ENCODE measurements at places on chromosomes 6 and 20. TPM values are rescaled to one million over a fixed set of nuclear protein-coding genes. Genes with fewer than 3 reads are reported as not detected.
A peak's percentile ranks its signal among the peaks of the same experiment; 100 is the strongest.

DNA sequence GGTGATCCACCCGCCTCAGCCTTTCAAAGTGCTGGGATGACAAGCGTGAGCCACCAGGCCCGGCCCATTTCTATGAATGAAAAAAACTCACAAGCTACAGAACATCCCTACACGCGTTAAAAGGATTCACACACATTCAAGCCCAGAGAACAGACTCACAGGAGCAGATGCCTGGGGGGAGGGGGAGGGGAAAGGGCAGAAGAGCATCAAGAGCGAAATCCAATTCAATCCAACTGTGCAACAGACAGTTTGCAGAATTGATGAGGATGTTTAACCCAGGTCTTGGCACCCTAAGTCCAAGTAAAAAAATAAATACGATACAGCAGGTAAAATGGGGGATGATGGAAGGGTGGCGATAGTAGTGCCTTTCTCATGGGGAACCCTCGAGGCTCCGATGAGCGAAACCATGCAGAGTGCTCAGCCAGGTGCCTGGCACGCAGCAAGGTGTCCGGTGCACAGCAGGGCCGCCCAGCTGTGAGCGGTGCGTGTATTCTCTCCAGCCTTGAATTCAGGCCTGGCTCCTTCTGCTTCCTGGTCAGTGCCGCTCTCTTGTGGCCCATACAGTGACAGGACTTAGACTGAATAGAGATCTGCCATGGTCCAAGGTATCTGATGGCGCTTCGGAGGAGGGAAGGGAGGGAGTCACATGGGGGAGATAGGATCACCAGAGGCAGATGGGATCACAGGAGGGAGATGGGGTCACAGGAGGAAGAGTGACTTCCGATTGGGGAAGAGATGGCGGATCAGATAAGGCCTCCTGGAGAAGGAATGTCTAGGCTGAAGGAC, 35.4 kb upstream of the ANGPT4 start:
- no peak overlapping the region for H3K4me3 ChIP-seq
- no peak for DNase-seq
- peaks cover 7% of the 10 kb centered on the region for H3K27me3 ChIP-seq

GRCh38 chr6:106910999-106911949, 63.3 kb downstream of the CD24 start:
- H3K36me3 ChIP-seq, result no peaks in the 10 kb centered on the region
- no peak for DNase-seq
- H3K27me3 ChIP-seq, result no peaks in the 10 kb centered on the region
- H3K4me1 ChIP-seq, result no peaks in the 10 kb centered on the region
- H3K27ac ChIP-seq, result peak overlapping the region; percentile 34

GRCh38 chr20:14865169-14865568, 527.8 kb upstream of the FLRT3 start:
- H3K4me1 ChIP-seq, result no peaks in the 10 kb centered on the region
- H3K27me3 ChIP-seq, result no peaks in the 10 kb centered on the region
- no peak overlapping the region for H3K4me3 ChIP-seq

DNA sequence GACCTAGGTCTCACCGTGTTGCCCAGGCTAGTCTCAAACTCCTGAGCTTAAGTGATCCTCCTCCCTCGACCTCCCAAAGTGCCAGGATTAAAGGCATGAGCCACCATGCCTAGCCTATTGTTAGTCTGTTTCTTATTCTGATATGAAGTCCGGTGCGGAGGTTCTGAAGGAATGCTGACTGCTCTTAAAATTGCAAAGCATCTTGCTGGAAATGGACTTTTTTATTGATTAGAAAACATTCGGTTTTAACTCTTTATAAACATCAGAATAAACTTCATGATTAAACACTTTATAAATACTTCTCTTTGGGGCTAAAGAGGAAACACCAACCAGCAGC, 3.2 kb downstream of the TNFAIP3 start:
- peaks cover 29% of the 10 kb centered on the region for H3K36me3 ChIP-seq
- no peaks in the 10 kb centered on the region for H3K27me3 ChIP-seq
- H3K4me1 ChIP-seq, result peaks cover 71% of the 10 kb centered on the region
- DNase-seq, result no peak

DNA sequence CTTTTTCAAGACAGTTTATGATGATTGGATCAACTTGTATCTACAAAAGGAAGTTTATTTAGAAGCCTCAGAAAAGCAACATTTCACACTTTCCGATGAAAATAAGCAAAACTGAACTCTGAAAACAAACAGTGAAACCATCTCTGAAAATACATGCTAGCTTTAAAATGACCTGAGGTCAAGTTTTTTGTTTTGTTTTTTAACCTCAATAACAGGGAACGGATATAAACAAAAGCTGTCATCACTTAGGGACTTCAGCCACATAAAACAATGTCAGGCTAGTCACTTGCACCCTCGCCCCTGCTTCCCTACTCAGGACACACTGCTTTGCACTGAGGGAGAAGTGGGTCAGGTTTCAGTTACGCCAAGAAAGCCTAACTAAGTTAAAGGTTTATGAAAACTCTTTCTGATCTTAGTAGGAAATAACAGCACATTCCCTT, 11.6 kb downstream of the BACH2 start:
- no peak for DNase-seq
- H3K27me3 ChIP-seq, result no peaks in the 10 kb centered on the region
- no peaks in the 10 kb centered on the region for H3K36me3 ChIP-seq
- peak overlapping the region; percentile 35 for H3K27ac ChIP-seq
- H3K4me3 ChIP-seq, result peak overlapping the region; percentile 59

DNA sequence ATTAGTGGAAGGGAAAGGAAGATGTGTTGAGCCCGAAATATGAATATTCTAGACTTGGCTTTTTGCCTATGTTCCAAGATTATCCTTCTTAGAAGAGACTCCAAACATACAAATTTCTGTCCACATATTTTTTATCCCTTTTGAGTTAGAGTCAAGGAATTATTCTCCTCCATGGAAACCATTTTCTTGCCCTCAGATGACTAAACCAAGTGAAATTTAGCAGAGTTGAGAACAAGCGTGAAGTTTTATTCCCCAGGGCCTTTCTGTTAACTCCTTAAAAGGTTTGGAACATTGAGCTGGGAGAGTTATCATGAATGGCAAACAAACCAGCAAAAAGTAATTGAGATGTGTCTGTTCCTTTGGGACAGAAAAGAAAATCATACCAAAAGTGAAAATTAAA, 286.1 kb upstream of the PLCB4 start:
- H3K4me1 ChIP-seq, result no peaks in the 10 kb centered on the region
- H3K27ac ChIP-seq, result no peak overlapping the region
- DNase-seq, result no peak
- H3K27me3 ChIP-seq, result no peaks in the 10 kb centered on the region
- H3K36me3 ChIP-seq, result no peaks in the 10 kb centered on the region

Gene SIRPG
- total RNA-seq, result 9.3 TPM

DNA sequence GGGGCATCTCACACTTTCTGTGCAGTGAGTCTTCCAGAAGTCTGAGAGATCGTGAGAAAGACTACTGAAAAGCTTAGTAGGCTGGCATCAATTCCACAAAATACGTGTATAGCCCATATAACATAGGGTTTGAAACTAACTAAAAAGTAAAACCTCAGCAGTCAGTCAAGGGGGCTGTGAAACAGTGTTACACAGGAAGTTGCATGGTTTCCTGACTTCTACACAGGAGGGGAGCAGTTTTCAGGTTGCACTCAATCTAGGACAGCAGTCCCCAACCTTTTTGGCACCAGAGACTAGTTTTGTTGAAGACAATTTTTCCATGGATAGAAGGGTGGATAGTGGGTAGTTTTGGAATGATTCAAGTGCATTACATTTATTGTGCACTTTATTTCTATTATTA, 4.7 kb upstream of the LY86 start:
- no peak overlapping the region for H3K27ac ChIP-seq
- no peaks in the 10 kb centered on the region for H3K27me3 ChIP-seq
- H3K4me3 ChIP-seq, result no peak overlapping the region
- DNase-seq, result peak; percentile 24
- no peaks in the 10 kb centered on the region for H3K36me3 ChIP-seq

DNA sequence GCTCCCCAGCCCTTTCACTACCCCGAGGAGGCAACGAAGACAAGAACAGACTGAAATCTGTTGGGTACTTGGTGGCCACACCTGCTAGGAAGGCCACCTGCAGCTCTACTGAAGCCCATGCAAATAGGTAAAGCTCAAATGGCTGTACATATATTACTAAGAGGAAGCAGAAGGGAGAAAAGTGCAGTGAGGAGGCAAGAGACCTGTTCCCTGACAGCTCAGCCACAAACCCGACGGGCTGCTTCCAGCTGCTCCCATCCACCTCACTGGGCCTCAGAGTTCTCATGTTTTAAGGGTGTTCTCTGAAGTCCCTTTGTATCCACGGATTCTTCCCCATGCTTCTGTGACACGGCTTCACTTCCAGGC, 24.6 kb downstream of the TRAM2 start:
- H3K27ac ChIP-seq, result no peak overlapping the region
- peaks cover 6% of the 10 kb centered on the region for H3K4me1 ChIP-seq
- H3K27me3 ChIP-seq, result no peaks in the 10 kb centered on the region
- no peaks in the 10 kb centered on the region for H3K36me3 ChIP-seq
- no peak for DNase-seq

GRCh38 chr6:16162003-16162402, 33.1 kb downstream of the MYLIP start:
- no peak overlapping the region for H3K4me3 ChIP-seq
- no peaks in the 10 kb centered on the region for H3K27me3 ChIP-seq
- H3K36me3 ChIP-seq, result no peaks in the 10 kb centered on the region
- no peak for DNase-seq

GRCh38 chr6:13198168-13198567, 130.2 kb downstream of the TBC1D7 start:
- H3K27me3 ChIP-seq, result no peaks in the 10 kb centered on the region
- no peak for DNase-seq
- no peak overlapping the region for H3K27ac ChIP-seq
- H3K4me3 ChIP-seq, result no peak overlapping the region

GRCh38 chr6:23302514-23302913, 733.1 kb downstream of the HDGFL1 start:
- H3K36me3 ChIP-seq, result no peaks in the 10 kb centered on the region
- no peaks in the 10 kb centered on the region for H3K27me3 ChIP-seq
- H3K4me3 ChIP-seq, result no peak overlapping the region
- H3K4me1 ChIP-seq, result no peaks in the 10 kb centered on the region
- no peak overlapping the region for H3K27ac ChIP-seq
- no peak for DNase-seq

- H3K4me1 ChIP-seq, result peaks cover 71% of the 10 kb centered on the region
- peak; percentile 59 for DNase-seq
- H3K27me3 ChIP-seq, result no peaks in the 10 kb centered on the region
Measured at GRCh38 chr6:16319813-16320532, 81.6 kb downstream of the GMPR start.

GRCh38 chr6:23533944-23534343, 592.1 kb upstream of the NRSN1 start:
- H3K27ac ChIP-seq, result no peak overlapping the region
- no peak overlapping the region for H3K4me3 ChIP-seq
- H3K27me3 ChIP-seq, result no peaks in the 10 kb centered on the region
- DNase-seq, result no peak
- H3K4me1 ChIP-seq, result no peaks in the 10 kb centered on the region

- no peaks in the 10 kb centered on the region for H3K27me3 ChIP-seq
- H3K36me3 ChIP-seq, result no peaks in the 10 kb centered on the region
- H3K4me1 ChIP-seq, result no peaks in the 10 kb centered on the region
Measured at GRCh38 chr20:52817511-52817910, 154.6 kb upstream of the TSHZ2 start.

- no peak for DNase-seq
- no peaks in the 10 kb centered on the region for H3K27me3 ChIP-seq
- H3K27ac ChIP-seq, result no peak overlapping the region
- no peaks in the 10 kb centered on the region for H3K4me1 ChIP-seq
Measured at GRCh38 chr6:35400901-35401311, 51.2 kb upstream of the FANCE start.

DNA sequence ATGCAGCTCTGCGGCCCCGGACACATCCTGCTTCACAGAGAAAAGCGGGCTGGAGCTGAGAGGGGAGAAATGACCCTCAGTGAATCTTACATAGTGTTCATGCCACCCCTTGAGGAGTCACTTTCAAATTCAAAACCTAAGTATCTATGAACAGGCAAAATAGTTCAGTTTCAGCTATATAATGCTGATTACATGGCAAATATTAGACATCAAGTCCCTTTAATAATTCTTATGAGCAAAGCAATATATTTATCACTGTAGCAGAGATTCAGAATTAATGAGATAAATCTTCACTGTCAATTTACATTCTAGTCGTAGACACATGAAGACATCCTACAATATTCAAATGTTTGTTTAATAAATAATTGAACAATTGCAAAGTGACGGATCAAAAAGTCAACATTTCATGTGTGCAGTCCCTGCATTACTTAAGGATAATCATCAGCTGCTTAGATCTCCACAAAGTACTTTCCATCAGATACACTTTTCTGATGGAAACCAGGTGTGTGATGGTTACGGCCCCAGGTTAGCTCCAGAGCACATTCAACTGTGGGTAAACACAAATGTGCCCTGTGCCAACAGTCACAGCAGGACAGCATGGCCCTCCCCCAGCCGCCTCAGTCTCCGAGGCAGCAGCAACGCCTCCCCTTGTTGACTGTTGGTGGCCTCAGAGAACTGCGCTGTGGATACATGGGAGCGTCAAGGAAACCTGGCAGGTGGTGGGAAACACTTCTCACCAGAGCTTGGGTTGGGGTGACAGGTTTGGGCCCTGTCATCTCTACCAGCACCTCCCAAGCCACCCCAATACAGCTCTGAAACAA, 787 bp upstream of the PRR18 start:
- no peak overlapping the region for H3K27ac ChIP-seq
- no peak for DNase-seq
- no peak overlapping the region for H3K4me3 ChIP-seq
- peaks cover 19% of the 10 kb centered on the region for H3K27me3 ChIP-seq

Gene PTCRA
- total RNA-seq, result not detected

DNA sequence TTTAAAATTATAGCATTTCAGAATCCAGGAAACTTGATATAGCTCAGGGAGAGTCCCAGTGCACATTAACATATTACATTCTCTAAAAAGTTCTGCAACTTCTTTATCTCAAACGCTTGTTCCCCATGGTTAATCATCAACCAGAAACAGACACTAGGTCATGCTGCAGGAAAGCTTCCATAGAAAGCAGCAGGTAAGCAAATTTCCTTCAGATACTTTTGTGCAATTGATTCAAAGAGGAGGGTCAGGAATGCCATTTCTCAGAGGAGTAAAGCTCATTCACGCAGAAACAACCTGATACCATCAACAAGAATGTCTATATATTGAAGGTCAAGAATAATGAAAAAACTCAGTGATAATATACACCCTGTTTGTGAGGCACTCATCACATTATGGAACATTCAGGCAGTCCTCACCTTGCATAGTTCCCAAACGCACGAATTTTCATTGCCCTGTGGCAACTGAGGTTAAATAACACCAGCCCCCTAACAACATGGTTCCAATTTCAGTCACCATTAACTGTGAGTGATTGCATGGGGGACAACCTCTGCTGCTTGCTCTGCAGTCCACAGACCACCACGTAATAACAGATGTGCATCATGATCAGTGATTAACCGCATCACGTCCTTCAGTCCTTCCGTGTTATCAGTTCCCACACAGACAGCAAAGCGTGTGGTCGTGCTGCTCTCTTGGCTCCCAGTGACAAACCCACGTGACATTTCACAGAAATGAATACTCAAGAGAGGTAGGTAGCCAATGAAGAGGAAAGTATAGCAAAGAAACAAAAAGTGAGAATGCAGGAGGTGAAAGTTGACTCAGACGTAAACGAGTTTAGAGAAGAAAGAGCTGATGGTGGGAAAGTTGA, 95.7 kb downstream of the LY86 start:
- no peak for DNase-seq
- H3K27ac ChIP-seq, result peak overlapping the region; percentile 11
- H3K4me1 ChIP-seq, result no peaks in the 10 kb centered on the region
- H3K4me3 ChIP-seq, result no peak overlapping the region
- H3K27me3 ChIP-seq, result no peaks in the 10 kb centered on the region

GRCh38 chr6:49849213-49849907, 17.0 kb downstream of the CRISP1 start:
- no peak overlapping the region for H3K27ac ChIP-seq
- H3K4me1 ChIP-seq, result no peaks in the 10 kb centered on the region
- H3K36me3 ChIP-seq, result no peaks in the 10 kb centered on the region
- no peaks in the 10 kb centered on the region for H3K27me3 ChIP-seq

Gene RNF182
- not detected for total RNA-seq

Data from CD8-positive, alpha-beta memory T cell (primary cell).